ENCODE measurements at places on chromosomes 11 and 22.
A peak's percentile ranks its signal among the peaks of the same experiment; 100 is the strongest.

GRCh38 chr11:5223146-5223545 lies 3.7 kb downstream of the HBB start:
- no peak for DNase-seq

DNA sequence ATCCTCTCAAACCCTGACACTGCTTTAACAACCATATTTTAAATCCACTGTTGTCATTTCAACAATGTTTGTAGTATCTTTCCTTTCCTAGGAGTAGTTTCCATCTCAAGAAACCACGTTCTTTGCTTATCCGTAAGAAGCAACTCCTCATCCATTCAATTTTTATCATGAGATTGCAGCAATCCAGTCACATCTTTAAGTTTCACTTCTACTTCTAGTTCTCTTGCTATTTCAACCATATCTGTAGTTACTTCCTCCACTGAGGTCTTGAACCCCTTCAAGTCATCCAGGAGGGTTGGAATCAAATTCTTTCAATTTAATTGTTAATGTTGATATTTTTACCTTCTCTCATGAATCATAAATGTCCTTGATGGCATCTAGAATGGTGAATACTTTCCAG lies 22.4 kb downstream of the CCDC82 start:
- no peak for DNase-seq

GRCh38 chr22:21047035-21047661 lies 1.4 kb downstream of the LRRC74B start:
- DNase-seq = no peak

GRCh38 chr11:13448876-13449275 lies 14.1 kb downstream of the BTBD10 start:
- DNase-seq = peak; percentile 43

DNA sequence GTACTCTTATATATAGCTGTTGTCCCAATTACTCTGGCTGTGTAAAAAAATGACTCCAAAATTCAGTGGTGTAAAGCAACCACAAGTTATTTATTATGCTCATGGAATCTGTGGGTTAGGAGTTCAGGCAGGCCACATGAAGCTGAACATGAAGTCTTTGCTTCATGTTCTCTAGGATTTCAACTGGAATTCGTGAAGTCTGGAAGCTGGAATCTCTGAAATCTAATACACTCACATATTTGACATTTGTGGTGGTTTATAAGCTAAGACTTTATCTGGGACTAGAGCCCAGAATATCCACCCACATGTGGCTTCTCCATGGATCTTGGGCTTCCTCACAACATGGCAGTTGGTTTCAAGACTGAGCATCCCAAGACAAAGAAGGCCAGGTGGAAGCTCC lies 430.6 kb downstream of the MIAT start:
- DNase-seq = no peak

DNA sequence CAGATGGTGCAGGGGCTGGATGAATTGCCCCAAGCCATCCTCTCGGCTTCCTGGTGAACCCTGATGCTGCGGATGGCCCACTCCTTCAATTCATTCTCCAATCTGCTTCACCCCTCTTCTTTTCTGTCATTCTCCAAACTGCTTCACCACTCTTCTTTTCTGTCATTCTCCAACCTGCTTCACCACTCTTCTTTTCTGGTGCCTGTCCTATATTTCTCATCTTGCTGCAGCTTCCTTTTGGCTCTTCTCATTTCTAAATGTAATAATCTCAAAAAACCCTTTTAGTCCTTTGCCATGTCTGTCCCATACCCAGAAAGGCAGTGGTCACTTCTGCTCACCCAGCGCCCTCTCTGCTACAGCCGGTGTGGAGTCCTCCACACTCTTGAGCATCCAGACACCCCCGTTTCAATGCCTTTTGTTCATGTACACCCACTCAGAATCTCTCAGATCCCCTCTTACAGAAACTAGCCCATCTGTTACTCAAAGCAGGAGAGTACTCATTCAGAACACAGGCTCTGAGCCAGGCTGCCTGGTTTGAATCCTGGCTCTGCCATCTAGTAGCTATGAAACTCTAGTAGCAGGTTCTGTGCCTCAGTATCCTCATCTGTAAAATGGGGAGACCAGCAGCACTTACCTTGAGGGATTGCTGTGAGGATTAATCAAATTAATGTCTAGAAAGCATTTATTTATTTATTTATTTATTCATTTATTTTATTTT lies 14.9 kb downstream of the SERPIND1 start:
- DNase-seq = no peak

DNA sequence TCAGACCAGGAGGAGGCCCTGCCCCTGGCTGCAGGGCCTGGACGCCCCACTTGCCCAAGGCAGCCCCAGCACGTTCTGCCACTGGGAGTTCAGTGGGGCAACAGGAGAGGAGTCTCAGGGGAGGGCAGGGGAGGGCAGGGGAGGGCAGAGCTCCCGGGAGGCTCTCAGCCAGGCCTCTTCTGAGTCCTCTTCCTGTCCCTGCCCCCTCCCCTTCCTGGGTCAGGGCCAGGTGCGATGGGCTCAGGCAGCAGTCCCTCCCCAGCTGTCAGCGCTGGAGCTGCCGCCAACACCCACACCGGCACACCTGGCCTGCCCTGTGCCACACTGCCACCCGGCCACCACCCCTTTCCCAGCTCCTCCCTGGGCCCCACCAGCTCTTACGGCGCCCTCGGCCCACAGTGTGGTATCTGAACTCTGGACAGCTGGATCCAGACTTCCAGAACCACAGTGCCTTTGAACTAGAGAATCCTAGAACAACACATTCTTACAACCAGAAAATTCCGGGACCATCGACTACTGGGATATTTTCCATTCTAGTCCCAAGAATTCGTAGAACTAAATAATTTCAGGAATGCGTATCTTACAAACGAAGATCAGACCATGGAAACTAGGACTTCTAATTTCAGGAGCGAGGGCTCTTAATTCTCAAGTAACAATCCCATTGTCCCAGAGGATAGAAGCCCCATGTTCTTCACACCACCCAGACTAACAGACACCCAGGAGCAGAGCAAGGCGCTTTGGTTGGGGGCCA lies 21.8 kb downstream of the RPL3 start:
- no peak for DNase-seq
